ENCODE measurements at places on chromosomes 11 and 22. TPM values are rescaled to one million over a fixed set of nuclear protein-coding genes. Genes with fewer than 3 reads are reported as not detected.

Gene SCGB1A1
- total RNA-seq, result not detected

Gene VWCE
- 2.5 TPM for total RNA-seq

Gene CLTCL1
- total RNA-seq, result 21.1 TPM

Gene OR52B2
- total RNA-seq, result not detected

Gene PTPN5
- 3.8 TPM for total RNA-seq

Gene NAALAD2
- total RNA-seq, result 29.7 TPM

Gene CCDC87
- 0.38 TPM for total RNA-seq

Gene TSSK2
- not detected for total RNA-seq

Gene DUSP8
- total RNA-seq, result 10.9 TPM

Gene RASGRP2
- total RNA-seq, result 10.9 TPM

Gene CNGA4
- 0.27 TPM for total RNA-seq

Data from camera-type eye (tissue), 1 donor.